Peyer's patch (tissue), 4 donors: ENCODE measurements at places on chromosomes 5 and 9. TPM values are rescaled to one million over a fixed set of nuclear protein-coding genes. Genes with fewer than 3 reads are reported as not detected.

Gene COL15A1
- total RNA-seq = 2.9 TPM

Gene FRRS1L
- total RNA-seq = 0.80 TPM

Gene CDH9
- total RNA-seq = not detected

Gene SLC6A18
- 0.53 TPM for total RNA-seq

Gene ATP6V1G1
- 166 TPM for total RNA-seq

Gene GIN1
- 9.7 TPM for total RNA-seq

Gene MRPS30
- total RNA-seq = 61.1 TPM

Gene PARP8
- 30.8 TPM for total RNA-seq

Gene RNF208
- total RNA-seq = not detected

Gene NMRK1
- 29.4 TPM for total RNA-seq

Gene SLC34A3
- not detected for total RNA-seq

Gene ACTBL2
- not detected for total RNA-seq

Gene WNT8A
- total RNA-seq = not detected

Gene BHMT2
- total RNA-seq = 1.1 TPM

Gene IFNK
- not detected for total RNA-seq

Gene HEMGN
- not detected for total RNA-seq

Gene CCDC152
- total RNA-seq = not detected

Gene ROR2
- total RNA-seq = 9.9 TPM

Gene PCDHB11
- total RNA-seq = 0.27 TPM

Gene URM1
- 38.0 TPM for total RNA-seq

Gene LVRN
- 4.0 TPM for total RNA-seq

Gene PCDHGA2
- 1.7 TPM for total RNA-seq

Gene LCN15
- total RNA-seq = not detected
